ENCODE measurements at places on chromosomes 5 and 9. TPM values are rescaled to one million over a fixed set of nuclear protein-coding genes. Genes with fewer than 3 reads are reported as not detected.

DNA sequence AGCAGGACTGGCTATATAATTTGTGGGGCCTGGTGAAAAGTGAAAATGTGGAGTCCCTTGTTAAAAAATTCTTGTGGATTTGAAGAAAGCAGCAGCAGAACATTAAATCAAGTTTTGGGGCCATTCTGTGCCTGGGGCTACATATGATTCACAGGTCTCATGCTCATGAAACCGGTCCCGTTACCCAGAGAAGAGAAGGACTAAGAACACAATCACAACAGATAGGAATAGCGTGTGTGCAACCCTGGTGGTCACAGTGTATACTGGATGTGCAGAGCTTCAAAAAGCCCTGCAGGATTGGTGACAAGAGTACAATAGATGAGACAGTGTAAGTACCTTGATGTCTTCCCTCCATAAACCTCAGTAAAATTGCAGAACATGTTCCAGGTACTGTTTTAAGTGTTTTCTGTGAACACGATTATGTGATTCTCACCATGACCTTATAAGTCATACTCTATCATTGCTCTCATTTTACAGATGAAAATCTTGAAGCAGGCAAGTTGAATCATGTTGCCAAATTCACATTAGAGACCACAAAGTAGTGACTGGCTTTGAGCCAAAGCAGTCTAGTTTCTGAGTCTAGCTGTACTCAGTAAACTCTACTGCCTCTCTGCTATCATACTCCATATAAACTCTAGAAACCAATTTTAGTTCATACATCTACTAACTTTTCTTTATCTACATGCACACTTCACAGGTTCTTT, 636.5 kb downstream of the TAF11L14 start:
- no peak for DNase-seq

GRCh38 chr5:156241266-156241665, 85.7 kb upstream of the SGCD start:
- no peak for DNase-seq

DNA sequence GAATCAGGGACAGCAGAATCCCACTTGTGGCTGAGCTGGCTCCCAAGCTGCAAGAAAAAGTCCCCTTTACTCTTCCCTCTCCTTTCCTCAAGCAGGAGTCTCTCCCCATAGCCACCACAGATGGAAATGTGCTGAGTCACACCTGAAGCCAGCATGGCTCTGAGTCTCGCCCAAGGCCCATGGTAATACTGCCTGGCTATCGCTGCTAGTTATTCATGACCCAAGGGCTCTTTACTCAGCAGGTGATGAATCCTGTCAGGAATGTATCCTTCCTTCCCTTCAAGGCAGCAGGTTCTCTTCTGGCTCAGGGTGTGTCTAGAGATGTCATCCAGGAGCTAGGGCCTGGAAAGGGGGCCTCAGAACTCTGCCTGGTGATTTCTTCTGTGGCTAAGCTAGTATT, 403.3 kb upstream of the PTPRD start:
- DNase-seq: no peak

The TGFBI gene
- polyA plus RNA-seq: 204 TPM

The PCAT7 gene
- 0.40 TPM for polyA plus RNA-seq

The SLC30A5 gene
- 93.0 TPM for polyA plus RNA-seq

The NIM1K gene
- polyA plus RNA-seq: 0.43 TPM

The SNX18 gene
- polyA plus RNA-seq: 28.6 TPM

Data from left kidney (tissue), 8 donors.